ENCODE measurements at places on chromosomes 4 and X. TPM values are rescaled to one million over a fixed set of nuclear protein-coding genes. Genes with fewer than 3 reads are reported as not detected.

DNA sequence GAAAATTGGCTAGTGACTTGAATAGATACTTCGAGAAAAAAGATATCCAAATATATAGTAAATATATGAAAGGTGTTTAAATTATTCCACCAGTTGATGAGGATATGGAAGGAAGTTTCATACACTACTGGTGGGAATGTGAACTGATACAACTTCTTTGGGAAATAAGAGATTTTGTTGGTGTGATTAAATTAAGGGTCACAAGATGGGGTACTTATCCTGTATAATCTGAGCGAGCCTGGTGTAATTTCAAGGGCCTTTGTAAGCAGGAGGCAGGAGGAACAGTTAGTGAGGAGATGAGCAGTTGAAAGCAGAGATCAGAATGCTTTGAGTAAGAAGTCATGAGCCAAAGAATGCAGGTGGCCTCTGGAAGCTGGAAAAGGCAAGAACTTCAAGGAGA lies 192.2 kb downstream of the KCTD8 start:
- H3K27ac ChIP-seq = no peak overlapping the region
- no peak for DNase-seq
- H3K4me1 ChIP-seq = no peaks in the 10 kb centered on the region
- H3K27me3 ChIP-seq = no peaks in the 10 kb centered on the region
- H3K36me3 ChIP-seq = no peaks in the 10 kb centered on the region

DNA sequence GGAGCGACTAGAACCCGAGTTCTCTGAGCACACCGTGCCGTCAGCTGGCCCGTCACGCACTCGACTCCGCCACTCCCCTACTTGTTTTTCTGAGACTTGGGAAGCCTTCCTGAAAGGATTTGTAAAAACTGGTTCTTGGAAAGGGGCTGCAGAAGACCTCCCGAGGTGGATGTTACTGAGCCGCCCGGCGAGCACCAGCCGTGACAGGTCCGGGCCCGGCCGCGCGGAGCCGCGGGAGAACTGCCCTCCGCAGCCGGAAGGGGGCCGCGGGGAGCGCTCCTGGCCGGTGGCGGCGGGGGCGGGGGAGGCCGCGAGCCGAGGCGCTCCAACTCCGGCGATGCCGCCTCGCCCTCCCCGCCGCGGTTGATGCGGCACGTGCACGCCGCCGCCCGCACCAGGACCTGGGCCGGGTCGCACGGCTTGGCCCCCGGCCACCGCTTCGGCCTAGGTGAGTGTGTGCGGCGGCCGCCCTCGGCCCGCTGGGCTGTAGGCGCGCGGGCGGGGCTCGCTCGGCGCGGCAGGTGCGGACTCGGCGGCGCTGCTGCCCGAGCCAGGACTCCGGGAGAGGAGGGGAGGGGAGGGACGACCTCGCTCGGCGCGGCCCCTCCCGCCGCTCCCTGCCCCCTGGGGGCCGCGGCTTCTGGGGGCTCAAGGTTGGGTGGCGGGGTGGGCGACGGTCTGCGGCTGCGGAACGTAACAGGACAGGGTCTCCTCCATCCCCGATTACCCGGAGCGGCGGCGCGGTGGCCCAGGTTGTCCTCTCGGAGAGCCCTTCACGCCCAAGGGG lies 1.7 kb downstream of the SPRY1 start:
- peaks cover 33% of the 10 kb centered on the region for H3K36me3 ChIP-seq
- peak; percentile 65 for DNase-seq
- no peaks in the 10 kb centered on the region for H3K27me3 ChIP-seq

- no peaks in the 10 kb centered on the region for H3K27me3 ChIP-seq
- no peaks in the 10 kb centered on the region for H3K36me3 ChIP-seq
- H3K4me1 ChIP-seq = no peaks in the 10 kb centered on the region
- DNase-seq = no peak
Observed at GRCh38 chr4:152217896-152218295, 318.0 kb downstream of the FBXW7 start.

- H3K4me1 ChIP-seq = no peaks in the 10 kb centered on the region
- no peak for DNase-seq
- H3K27ac ChIP-seq = no peak overlapping the region
- no peaks in the 10 kb centered on the region for H3K27me3 ChIP-seq
Observed at GRCh38 chrX:100939333-100939732, 10.6 kb upstream of the XKRX start.

DNA sequence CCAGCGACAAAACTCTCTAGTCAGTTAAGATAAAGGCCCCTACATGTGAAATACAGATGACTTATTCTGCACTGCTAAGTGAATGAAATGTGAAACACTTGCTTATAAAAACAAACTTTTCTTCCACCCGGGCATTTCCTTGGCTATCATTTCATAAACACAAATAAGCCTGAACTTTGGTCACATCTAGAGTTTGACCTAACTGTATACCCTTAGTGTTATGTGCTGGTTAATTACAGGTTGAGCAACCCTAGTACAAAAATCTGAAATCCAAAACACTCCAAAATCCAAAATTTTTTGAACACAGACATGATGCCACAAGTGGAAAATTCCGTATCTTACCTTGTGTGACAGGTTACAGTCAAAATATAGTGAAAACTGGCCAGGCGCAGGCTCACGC lies 45.9 kb downstream of the SAT1 start:
- no peaks in the 10 kb centered on the region for H3K27me3 ChIP-seq
- H3K4me1 ChIP-seq = no peaks in the 10 kb centered on the region
- no peaks in the 10 kb centered on the region for H3K36me3 ChIP-seq

SERPINA7 gene
- total RNA-seq = not detected

CENPC gene
- 11.3 TPM for total RNA-seq

- no peaks in the 10 kb centered on the region for H3K27me3 ChIP-seq
- no peak overlapping the region for H3K27ac ChIP-seq
- no peak for DNase-seq
- H3K4me3 ChIP-seq = no peak overlapping the region
- no peaks in the 10 kb centered on the region for H3K4me1 ChIP-seq
- H3K36me3 ChIP-seq = no peaks in the 10 kb centered on the region
Observed at GRCh38 chr4:21976166-21976565, 27.6 kb upstream of the KCNIP4 start.

C4orf50 gene
- total RNA-seq = not detected

Measured in heart right ventricle (tissue), 16 donors.